ENCODE measurements at places on chromosomes 2 and 18.

GRCh38 chr2:147275943-147276342 lies 568.9 kb upstream of the ACVR2A start:
- DNase-seq: no peak

- peak; percentile 91 for DNase-seq
These were observed 11.2 kb upstream of the SCYGR5 start for GRCh38 chr2:227655454-227655853.

GRCh38 chr2:228374741-228375140 lies 193.3 kb upstream of the SPHKAP start:
- DNase-seq: no peak

DNA sequence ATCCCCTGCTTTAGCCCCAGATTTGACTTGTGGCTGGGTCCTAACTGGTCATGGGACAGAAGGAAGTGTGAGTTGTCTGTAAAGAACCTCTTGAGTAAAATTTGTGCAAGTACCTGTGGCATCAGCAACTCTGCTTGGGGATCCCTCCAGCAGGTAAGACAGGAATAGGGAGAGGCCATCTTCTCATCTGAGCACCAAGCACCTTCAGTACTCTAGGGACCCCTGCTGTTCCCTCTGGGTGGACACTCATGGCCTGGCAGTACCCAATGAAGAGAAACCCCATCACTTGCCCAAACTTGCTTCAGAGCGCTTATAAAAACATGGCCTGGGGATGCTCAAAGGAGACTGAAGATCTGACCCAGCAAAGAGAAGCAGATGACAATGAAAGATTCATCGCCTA lies 297.8 kb downstream of the SP3 start:
- DNase-seq: no peak

GRCh38 chr2:145352484-145352883 lies 832.6 kb upstream of the ZEB2 start:
- no peak for DNase-seq
